Fibroblast of skin of scalp (primary cell): ENCODE measurements at places on chromosomes 5 and 9.

DNA sequence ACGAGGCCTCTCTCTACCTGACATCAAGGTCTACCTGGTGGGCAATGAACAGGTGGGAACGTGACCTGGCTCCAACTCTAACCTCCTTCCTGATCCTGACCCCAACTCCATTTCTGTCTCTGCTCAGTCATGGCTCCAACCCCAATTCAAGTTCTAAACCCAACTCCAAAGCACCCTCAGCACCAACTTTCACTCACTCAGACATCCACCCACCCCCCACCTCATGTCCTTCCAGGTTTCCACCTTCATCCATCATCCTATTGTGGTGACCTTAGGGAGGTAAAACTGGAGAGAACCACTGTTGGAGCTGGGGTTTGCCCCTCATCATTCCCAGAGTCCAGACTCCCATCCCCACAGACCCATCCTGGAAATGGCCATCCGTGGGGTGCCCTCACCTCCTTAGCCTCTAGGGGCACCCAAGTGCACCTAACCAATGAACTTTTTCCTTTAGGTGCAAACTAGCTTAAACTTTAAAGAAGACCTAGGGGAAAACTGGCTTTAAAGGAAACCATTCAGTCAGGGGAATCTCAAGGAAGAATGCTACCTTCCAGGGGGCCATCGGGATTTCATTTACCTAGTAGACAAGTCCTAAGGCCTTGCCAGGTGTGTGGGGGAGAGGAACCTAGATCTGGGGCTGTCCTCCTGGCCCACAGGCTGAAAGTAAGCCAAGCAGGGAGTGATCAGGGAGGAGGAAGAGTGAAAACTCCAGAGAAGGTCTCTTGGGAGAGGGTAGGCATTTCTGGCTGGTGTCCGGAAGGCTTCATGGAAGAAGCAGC is 11.3 kb downstream of the RGS14 start:
- DNase-seq, result peak; percentile 19

- no peak for DNase-seq
Measured at GRCh38 chr9:127534931-127535330, 77.1 kb upstream of the STXBP1 start.

- DNase-seq, result no peak
Measured at GRCh38 chr9:81224166-81225081, 464.9 kb downstream of the TLE1 start.

GRCh38 chr9:137084526-137084925 is 2.3 kb upstream of the MAN1B1 start:
- no peak for DNase-seq

- DNase-seq, result no peak
Measured at GRCh38 chr5:116671211-116671736, 96.7 kb upstream of the SEMA6A start.

GRCh38 chr9:5642170-5642569 is 13.3 kb downstream of the RIC1 start:
- no peak for DNase-seq

- DNase-seq, result no peak
Measured at GRCh38 chr5:74587890-74588289, 52.6 kb downstream of the ENC1 start.

GRCh38 chr5:134656690-134657089 is 8.1 kb downstream of the SEC24A start:
- no peak for DNase-seq

GRCh38 chr5:22542340-22542739 is 310.8 kb downstream of the CDH12 start:
- DNase-seq, result no peak

- peak; percentile 7 for DNase-seq
Measured at GRCh38 chr9:33264003-33264472, 470 bp downstream of the BAG1 start.

DNA sequence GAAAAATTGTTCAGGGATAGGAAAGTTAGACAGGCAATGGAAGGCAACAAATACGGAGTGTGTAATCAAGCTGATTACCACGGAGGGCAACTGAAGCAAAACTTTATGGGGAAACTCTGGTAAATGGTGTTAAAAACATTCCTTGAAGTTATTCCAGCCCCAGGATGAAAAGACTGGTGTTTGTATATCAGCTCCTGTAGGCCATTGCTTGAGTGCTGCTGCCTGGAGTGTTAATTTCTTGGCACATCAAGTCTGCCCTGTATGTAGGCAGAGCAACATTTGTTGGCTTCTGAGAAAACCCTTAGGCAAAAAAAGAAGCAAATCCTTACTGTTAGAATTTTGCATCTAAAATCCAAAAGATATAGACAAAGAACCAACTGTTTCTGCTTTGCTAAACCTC is 686.5 kb upstream of the ACO1 start:
- no peak for DNase-seq

DNA sequence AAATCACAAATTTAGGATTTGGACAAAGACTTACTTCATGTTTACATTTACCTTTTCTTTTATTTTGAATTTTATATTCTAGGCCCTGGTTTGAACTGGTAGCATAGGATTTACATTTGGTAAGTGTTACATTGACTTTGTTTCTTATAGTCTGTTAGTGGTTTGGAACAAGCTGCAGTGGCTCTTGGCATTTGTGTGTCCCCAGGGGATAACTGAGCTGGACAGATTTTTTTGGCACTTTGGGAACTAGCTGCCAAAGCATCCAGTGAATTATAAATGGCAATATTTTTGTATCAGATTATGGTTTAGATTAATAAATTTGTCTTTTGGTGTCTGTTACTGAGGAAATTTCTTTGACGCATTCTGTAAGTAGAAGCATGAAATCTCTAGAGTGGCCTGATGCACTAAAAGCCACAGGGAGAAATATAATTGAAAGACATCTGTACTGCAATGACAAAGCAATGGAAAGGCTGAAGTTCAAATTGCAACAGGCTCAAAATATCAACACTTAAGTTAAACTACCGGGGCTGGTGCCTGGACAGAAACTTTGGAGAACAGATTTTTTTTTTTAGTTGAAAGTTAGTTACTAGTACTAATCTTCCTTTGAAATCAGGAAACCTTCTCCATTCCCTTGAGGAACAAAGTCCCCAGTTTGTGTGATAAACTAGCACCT is 107.6 kb upstream of the PLCXD3 start:
- DNase-seq, result no peak

GRCh38 chr9:113879911-113880310 is 3.8 kb downstream of the ZNF618 start:
- peak; percentile 53 for DNase-seq

GRCh38 chr5:8864053-8864452 is 681.8 kb downstream of the SEMA5A start:
- peak; percentile 22 for DNase-seq

- DNase-seq, result peak; percentile 96
Measured at GRCh38 chr5:128538250-128539037, 399 bp upstream of the FBN2 start.

GRCh38 chr5:32147236-32147635 is 26.9 kb downstream of the GOLPH3 start:
- no peak for DNase-seq

DNA sequence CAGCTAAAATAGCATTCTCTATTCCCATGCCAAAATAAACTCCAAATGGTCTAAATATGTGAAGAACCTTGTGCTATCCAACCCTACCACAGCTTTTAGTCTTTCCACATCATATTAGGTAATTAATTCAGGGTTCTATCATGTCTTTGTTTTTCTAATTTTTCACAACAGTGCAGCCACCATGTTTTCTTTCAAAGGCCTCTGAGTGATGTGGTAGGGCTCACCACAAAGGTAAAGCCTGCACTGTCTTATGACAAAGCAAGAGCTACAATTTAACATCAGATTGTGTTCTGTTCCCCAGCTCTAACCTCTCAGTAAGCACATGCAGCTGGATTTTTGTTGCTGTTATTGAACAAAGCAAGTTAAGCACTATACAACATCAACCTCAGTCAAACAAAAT is 52.4 kb downstream of the MEF2C start:
- no peak for DNase-seq

GRCh38 chr5:137665678-137666460 is 70.0 kb downstream of the KLHL3 start:
- no peak for DNase-seq

- DNase-seq, result no peak
Measured at GRCh38 chr5:125126050-125126449, 379.6 kb upstream of the ZNF608 start.

GRCh38 chr5:126852091-126852571 is 75.2 kb downstream of the LMNB1 start:
- peak; percentile 33 for DNase-seq

DNA sequence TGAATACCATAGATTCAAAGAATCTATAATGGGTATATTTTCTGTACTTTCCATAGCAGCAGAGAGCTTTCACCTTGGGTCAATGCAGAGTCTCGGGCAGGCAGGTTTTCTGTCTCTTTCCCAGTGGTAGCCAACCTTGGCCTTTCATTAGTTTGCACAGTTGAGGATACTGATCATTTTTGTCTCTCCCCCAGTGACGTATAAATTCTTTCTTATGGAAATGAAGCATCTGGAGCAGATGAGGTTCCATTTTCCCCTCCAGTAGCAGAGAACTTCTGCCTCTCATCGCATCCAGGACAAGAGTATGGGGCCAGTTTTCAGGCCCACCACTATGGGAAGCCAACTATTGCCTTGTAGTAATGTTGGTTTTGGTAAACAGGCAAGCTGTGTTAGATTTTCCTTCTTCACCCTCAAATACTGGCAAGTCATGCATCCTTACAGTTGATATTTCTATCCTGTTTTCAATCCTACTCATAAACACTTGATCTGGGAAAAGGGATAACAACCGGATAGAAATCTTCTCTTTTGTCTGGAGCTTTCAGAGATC is 845.2 kb upstream of the CDH18 start:
- peak; percentile 14 for DNase-seq

DNA sequence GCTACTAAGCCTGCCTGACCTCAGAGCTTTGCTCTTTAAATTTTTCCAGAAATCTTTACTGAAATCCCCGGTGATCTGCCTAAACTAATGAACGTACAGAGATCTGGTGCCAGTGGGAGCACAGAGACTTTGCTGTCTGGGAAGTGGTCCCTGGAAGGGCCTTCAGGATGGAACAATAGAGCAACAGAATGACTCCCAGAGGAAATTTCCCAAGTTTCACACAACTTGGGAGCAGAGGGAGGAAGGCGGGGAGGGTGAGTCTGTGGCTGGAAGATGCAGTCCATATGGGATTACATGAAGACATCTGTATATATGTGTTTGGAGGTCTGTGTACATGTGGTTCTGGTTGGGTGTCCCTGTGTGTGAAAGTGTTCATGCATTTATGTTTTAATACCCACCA is 638.3 kb downstream of the CCDC171 start:
- peak; percentile 75 for DNase-seq

DNA sequence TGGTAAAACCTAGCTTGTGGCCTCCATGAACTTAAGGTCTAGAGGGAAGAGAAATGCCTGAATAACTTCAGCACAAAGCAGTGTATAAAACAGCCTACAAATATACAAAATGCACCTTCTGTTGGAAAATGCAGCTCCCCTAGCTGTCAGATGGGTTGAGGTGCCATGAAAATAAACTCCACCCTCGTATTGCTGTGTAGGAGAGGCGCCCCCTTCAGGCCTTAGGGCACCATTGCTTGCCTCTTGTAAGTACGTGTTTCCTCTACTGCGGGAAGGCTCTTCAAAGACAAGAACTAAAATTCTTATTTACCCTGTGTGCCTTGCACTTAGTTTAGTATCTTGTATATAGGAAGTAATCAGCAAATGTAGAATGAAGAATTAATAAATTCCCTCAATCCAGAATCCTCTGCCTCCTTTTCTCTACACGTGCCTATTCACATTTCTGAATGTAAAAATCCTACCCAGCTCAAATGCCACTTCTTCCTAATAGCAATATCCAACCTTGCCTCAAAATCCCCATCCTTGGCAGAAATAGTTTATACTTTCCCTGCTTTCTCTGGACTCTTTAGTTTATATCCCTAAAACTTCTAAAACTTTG is 393.7 kb upstream of the PDE4D start:
- peak; percentile 76 for DNase-seq

GRCh38 chr5:42989190-42989589 is 50.9 kb downstream of the ANXA2R start:
- DNase-seq, result no peak

- no peak for DNase-seq
Measured at GRCh38 chr5:168273056-168273980, 18.1 kb upstream of the WWC1 start.

DNA sequence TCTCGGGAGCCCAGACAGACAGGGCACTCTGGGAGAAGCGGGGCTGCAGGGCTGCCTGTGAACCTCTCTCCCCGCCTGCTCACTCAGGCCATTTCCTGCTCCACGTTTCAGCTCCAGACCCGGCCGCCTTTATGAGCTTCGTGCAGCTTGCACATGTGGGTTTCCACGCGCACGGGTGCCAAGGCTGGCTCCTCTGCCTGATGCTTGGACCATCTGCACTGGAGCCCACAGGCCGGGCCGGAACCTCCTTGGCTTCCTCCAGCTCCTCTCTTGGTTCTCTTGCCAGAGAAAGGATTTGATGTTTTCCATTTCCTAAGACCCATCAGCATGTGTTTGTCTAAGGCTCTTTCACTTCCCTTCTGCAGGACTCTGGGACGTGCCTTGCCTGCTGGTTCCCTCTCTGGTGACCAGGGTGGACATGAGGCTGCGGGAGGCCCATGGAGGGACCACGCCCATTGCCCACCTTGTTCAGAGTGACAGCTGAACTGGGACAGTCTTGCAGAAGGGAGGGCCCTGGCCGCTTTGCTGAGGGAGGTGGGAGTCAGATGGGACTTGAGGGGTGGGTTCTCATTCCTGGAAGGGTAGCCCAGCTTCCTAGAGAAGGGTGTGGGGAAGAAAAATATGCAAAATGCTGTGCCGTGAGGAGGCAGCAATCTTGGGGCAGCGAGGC is 23.3 kb upstream of the COL5A1 start:
- peak; percentile 24 for DNase-seq

DNA sequence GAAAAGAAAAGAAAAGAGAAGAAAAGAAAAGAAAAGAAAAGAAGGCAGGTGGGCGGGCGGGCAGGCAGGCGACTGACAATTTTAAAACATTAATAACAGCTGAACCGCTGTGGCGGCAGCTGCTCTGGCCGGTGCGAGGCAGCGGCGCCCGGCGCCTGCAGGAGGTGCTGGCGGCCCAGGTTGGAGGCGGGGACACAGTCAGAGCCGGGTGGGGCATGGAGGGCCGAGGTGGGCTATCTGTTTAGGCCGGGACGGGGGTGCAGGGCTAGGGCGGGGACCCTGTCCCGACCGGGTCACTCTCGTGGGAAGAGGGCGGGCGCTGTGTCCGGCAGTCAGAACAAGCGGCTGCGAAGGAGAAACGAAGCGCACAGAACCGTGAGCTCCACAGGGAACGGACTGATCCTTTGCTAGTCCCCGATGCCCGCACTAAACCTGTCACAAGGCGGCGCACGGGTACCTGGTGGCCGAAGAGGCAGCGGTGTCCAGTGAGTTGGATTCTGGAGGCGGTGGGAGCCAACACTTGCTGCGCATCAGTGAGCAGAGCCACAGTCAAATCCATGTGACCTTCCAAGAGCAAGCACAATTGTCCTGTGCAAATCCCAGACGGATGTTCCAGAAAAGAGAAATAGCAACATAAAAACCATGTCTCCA is 13.6 kb upstream of the ALDOB start:
- peak; percentile 60 for DNase-seq

GRCh38 chr9:74120061-74120460 is 377.1 kb upstream of the RORB start:
- no peak for DNase-seq
